ENCODE measurements at places on chromosomes 13 and 19. TPM values are rescaled to one million over a fixed set of nuclear protein-coding genes. Genes with fewer than 3 reads are reported as not detected.

DNA sequence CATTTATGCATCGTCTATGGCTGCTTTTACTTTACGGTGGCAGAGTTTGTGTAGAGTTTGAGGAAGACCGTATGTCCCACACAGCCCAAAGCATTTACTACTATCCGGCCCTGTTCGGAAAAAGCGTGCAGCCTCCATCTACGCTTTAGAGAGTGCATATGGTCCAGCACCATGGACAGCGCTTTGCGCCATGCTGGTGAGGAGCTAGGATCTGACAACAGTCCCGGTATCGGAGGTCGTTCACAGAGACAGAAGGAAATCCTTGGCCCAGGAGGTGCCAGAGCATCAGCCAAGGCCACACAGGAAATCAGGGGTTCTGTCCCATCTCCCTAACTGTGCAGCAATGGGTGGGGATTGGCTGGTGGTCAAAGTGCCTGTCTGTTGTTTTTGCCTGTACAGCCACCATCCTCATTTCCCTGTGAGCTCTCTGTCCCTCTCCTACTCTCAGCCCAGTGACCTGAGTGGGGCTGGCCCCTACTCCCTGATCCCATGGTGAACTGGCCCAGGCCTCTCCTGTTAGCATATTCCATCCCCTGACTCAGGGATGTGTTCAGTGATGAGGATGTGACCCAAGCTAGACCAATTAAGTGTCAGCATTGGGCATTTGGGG lies 16.2 kb upstream of the PRODH2 start:
- peak; percentile 61 for DNase-seq

- no peak for DNase-seq
Measured at GRCh38 chr13:99353836-99354235, 46.6 kb upstream of the GPR183 start.

GRCh38 chr13:42283574-42283973 lies 11.6 kb downstream of the AKAP11 start:
- DNase-seq, result no peak

- peak; percentile 67 for DNase-seq
Measured at GRCh38 chr19:49712397-49712859, 21.5 kb downstream of the CPT1C start.

DNA sequence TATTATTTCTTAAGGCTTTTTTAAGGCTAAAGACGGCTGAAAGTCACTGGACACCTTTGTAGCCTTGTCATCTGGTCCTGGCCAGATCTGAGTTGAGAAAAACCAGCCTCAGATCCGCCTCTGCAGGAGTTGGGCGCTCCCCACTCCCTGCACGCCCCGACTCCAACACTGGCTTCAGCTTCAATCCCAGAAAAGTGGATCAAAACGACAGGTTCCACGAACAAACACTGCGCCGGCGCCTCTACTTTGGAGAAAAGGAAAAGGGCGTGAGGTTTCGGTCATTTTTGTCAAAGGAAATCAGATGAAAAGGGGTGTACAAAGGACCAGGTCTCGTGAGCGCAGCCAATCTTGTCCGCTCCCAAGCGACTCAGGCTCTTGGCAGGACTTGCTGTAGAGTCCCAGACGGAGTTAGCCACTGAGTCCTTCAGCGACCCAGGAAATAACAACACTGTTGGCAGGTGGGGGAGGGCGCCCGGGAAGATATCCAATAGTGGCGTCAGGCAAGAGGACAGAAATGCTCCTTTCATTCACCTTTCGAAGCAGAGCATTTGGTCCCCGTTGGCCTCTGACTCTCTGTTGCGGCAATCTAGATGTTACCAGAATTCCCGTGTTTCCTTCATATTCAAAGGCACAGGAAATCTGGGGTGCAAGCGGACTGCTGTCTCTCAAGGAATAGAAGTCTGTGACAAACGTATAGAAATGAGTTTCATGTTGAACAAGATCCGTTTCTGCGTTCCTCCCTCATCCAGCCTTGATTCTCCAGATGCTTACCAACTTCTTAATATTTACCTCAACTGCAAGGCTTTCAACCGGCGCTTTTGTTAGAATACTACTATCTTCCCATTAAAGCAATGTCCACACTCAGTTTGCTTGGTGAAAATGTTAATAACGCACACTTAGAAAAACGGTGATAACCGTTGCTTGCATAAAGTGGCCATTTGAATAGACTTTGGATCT lies 1.8 kb upstream of the CCNA1 start:
- no peak for DNase-seq

UBE2L5 gene
- not detected for total RNA-seq

PRSS57 gene
- not detected for total RNA-seq

- no peak for DNase-seq
Measured at GRCh38 chr19:38009650-38010242, 102.7 kb downstream of the SIPA1L3 start.

ATP1A3 gene
- total RNA-seq, result 0.10 TPM

GRCh38 chr13:60759499-60759898 lies 362.5 kb downstream of the TDRD3 start:
- DNase-seq, result peak; percentile 56

Data from HT-29 (cell line).